Neuronal stem cell (in vitro differentiated cells): ENCODE measurements at places on chromosomes 6 and 20.

- no peak for DNase-seq
Measured at GRCh38 chr6:13331516-13332348, 3.4 kb upstream of the TBC1D7 start.

GRCh38 chr6:105509506-105510331, 106.8 kb upstream of the PREP start:
- no peak for DNase-seq

- no peak for DNase-seq
Measured at GRCh38 chr20:3082306-3082951, 2.1 kb downstream of the AVP start.

DNA sequence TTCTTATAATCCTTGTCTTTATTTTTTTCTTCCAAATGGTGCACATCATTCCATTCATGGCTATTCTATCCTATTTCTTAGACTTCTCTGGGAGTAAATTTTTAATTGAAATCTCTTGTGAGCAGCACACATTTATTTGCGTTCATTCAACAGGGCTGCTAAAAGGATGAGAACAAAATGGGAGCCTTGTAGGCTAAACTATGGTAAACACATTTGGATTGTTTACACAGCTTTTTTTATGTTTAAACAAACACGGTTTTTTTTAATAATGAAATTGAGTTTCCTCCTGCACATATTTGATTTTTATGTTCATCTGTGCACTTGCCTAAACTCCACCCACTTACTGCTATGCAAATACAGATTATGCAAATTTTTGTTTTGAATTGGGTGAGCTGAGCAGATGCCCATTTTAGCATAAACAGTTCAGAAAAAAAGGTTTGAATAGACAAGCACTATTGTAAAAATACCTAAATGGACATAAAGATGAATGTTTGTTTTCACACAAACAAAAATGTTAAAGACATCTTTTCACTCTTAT, 92.0 kb downstream of the OLIG3 start:
- no peak for DNase-seq

DNA sequence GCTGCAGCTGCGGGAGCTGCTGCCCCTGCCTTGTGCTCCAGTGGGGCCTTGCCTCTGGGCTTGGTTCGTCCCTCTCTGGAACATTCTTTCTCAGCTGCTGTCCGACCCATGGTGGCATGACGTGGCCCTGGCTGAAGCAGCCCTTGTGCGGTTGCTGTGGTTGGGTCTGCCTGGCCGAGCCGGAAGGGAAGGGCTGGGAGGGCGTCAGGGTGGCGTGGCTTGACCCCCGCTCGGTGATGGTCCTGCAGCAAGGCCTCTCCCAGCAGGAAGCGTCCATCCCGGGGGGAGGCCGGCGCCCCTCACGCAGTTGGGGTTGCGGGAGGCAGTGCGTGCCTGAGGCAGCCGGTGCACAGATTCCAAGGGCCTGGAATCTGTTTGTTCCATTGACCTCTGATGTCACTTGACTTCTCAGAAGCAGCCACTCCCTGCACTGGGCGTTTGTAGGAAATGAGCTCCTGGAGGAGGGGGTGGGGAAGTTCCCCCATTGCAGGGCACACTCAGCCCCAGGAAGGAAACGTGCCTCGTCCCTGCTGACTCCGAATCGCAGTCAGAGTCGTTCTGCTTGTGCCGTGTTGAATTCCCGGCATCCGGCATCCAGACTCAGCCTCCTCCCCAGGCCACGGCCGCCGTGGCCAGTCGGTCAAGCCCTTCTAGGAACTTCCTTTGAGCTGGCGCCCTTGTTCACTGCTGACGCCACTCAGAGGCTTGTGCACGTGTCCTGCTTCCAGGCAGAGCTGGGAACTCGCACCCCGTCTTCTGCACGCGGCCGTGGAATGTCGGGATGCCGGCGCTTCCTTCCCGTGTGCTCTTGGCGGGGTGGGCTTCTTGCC, 9.7 kb upstream of the TNFRSF6B start:
- DNase-seq = no peak

GRCh38 chr20:4920131-4920530, 81.2 kb downstream of the SLC23A2 start:
- DNase-seq = no peak

GRCh38 chr6:167479301-167479700, 154.4 kb downstream of the TTLL2 start:
- no peak for DNase-seq

DNA sequence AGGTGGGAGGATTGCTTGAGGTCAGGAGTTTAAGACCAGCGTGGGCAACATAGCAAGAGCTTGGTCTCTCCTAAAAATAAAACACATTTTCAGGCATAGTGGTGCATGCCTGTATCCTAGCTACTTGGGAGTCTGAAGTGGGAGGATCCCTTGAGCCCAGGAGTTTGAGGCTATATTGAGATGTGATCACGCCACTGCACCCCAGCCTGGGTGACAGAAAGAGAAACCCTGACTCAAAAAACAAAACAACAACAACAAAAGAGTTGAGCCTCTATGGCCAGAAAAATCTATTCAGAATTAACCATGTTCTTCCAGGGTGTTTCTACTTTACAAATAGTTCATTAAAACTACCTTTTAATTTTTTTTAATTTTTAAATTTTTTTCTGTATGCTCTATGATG, 60.6 kb downstream of the TIAM2 start:
- DNase-seq = no peak

DNA sequence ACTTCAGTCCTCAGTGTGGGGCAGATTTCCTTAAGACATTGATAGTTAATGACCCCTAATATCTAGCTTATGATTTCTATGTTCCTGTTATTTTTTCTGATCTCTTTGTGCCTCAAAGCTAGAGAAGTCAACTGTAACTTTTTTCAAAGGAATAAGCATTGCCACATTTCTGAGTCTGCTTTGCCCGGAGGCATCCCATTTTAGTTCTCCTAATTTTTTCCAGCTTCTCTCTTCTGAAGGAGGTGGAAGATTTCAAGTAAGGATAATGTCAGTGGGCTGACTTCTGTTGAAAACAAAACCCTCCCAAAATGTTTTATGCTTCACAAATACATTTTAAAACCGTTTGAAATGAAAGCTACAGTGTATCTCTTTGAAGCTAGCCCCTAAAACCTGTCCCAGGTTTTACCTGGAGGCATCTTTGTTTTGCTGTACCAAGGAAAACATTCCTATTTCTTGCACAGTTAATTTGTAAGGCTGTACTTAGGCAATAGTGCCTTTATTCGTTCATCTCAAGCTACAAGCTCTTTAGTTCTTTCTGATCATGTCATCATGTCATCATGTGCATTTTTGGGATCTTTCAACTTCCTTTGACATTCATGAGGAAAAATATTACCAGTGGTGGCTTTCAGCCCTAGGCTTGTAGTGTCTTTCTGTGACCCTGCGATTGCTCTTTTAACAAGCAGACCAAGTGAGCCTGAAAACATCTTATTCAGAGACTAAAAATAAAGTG, 45.7 kb downstream of the TSPYL4 start:
- DNase-seq = no peak

DNA sequence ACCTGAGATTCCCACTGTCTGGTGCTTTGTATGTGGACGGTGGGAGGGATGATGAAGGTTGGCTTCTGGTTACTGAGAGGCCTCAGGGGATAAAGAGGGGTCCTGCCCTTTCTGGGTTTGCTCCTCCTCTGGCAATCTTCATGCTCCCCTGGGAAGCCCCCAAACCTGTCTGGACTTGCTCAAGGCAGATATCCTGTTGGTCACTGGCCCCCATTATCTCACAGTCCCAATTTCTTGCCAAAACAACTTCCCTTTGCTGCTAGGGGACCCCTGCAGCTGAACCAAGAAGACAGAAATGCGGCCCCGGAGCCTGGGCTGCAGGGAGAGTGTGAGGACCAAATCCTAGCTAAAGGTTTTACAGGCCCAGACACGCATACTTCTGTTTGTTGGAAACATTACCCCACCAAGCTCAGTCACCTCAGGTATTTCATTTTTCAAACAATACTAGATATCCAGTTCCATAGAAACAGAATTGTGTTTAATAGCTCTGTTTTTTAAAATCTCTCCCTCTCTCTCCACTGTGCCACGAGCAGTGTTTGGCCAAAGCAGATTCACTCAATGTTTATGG, 63.4 kb upstream of the MRPS10 start:
- DNase-seq = no peak

GRCh38 chr6:146090474-146090873, 61.6 kb downstream of the GRM1 start:
- no peak for DNase-seq
